Mucosa of descending colon (tissue), 3 donors: ENCODE measurements at places on chromosomes 2 and 18. TPM values are rescaled to one million over a fixed set of nuclear protein-coding genes. Genes with fewer than 3 reads are reported as not detected.

GRCh38 chr2:235051436-235052260 is 99.8 kb downstream of the SH3BP4 start:
- DNase-seq, result no peak

Gene CASP10
- total RNA-seq, result 66.1 TPM

Gene APCDD1
- total RNA-seq, result 29.7 TPM

Gene ANKRD62
- not detected for total RNA-seq

Gene FHOD3
- total RNA-seq, result 14.4 TPM

GRCh38 chr2:170206805-170207407 is 29.0 kb downstream of the MYO3B start:
- DNase-seq, result no peak

- no peak for DNase-seq
Observed at GRCh38 chr2:56008661-56009431, 85.3 kb upstream of the EFEMP1 start.

DNA sequence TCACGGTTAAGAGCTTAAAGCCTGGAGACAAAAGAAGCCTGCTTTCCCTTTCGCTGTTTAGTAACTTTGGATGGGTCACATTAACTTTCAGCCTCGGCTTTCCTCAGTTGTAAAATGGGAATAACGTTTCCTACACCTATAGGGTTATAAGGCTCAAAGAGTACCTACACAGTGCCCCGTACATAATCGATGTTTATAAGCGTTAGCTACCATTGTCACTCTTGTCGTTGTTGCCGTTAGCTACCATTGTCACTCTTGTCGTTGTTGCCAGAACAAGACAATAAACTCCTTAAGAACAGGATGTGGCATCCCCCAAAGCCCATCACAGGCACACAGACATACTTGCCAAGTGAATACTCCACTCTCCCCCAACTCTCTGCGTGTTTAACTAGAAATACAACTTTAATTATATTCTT is 901 bp upstream of the MFSD6 start:
- DNase-seq, result peak; percentile 28

- no peak for DNase-seq
Observed at GRCh38 chr2:116132833-116133232, 1681.7 kb upstream of the DDX18 start.

DNA sequence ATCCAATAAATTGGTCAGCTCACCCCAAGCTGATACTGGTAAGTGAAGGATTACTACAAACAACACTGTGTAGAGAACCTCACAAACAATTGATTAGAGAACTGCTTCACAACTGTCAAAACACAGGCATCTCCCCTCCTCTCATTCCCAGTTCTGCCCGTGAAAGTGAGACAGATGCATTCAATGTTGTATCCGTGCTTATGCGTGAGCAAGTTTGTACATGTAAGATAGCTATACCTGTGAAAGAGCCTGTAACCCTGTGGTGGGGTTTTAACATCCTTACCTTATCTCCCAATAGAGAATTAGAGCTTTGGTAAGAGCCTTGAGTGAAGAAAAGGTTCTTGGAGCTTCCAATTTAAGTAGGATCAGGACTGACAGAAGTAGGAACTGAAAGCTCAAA is 9.1 kb downstream of the MARCHF4 start:
- no peak for DNase-seq
